ENCODE measurements at places on chromosomes 4 and X.

DNA sequence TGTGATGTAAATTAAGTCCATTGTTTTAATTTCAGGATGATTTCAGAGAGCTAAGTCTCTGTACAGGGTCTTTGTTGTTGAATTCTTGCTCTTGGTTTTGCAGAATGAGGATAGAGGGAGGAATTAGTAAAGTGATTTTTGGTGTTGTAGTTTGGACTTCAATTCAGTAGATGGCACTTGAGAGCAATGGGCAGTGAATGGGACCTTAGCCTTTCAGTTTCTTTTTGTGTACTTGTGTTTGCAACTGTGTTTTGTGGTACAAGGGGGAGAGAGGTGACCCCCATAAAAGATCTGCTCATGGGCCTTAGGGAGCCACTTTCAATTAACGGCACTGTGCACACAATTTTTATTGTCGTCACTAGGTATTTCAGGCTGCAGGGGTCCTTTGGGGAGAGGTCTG lies 340.0 kb downstream of the DCAF12L2 start:
- no peak for DNase-seq

DNA sequence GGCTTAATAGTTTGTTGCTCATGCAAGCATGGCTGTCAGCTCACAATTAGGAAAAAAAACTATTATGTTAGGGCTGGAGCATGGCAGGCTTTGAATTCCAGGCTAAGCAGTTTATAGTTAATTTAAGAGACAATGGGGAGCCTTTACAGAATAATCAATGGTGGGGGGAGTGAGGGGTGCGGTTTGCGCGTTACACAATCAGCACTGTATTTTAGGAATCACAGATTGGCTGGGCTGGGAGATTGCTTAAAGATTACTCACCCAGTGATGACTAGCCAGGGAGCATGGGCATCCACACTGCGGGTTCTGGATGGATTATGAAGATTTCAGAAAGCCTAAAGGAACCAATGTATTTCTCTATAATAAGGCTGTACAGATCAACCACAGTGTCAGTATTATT lies 186.6 kb downstream of the SOX3 start:
- DNase-seq, result no peak

- DNase-seq, result no peak
Observed at GRCh38 chr4:153433754-153434105, 32.4 kb upstream of the TMEM131L start.

GRCh38 chr4:76610751-76611547 lies 175.9 kb downstream of the SHROOM3 start:
- DNase-seq, result no peak
